ENCODE measurements at places on chromosomes 4 and X.

- no peak for DNase-seq
These were observed 35.8 kb downstream of the CPEB2 start for GRCh38 chr4:15037923-15038541.

GRCh38 chr4:1512738-1513660 lies 106.8 kb upstream of the NKX1-1 start:
- DNase-seq: no peak

DNA sequence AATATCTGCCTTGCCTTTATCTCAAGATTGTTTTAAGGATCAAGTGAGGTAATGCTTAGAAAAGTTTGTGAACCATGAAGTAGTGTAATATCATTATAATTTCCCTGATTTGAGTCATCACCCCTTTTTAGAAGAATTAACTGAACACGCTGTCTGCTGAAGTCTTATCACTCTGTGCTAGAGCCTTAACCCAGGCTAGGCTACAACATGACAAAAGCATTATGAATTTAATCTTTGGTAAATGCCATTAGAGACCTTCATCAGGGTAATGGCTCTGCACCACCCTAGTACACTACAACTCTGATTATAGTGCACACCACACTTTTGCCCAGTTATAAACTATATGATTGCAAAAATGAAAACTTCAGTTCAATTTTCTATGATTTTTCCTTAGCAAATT lies 118.3 kb downstream of the ADGRL3 start:
- no peak for DNase-seq

- no peak for DNase-seq
These were observed 16.7 kb upstream of the AREG start for GRCh38 chr4:74428276-74428675.

DNA sequence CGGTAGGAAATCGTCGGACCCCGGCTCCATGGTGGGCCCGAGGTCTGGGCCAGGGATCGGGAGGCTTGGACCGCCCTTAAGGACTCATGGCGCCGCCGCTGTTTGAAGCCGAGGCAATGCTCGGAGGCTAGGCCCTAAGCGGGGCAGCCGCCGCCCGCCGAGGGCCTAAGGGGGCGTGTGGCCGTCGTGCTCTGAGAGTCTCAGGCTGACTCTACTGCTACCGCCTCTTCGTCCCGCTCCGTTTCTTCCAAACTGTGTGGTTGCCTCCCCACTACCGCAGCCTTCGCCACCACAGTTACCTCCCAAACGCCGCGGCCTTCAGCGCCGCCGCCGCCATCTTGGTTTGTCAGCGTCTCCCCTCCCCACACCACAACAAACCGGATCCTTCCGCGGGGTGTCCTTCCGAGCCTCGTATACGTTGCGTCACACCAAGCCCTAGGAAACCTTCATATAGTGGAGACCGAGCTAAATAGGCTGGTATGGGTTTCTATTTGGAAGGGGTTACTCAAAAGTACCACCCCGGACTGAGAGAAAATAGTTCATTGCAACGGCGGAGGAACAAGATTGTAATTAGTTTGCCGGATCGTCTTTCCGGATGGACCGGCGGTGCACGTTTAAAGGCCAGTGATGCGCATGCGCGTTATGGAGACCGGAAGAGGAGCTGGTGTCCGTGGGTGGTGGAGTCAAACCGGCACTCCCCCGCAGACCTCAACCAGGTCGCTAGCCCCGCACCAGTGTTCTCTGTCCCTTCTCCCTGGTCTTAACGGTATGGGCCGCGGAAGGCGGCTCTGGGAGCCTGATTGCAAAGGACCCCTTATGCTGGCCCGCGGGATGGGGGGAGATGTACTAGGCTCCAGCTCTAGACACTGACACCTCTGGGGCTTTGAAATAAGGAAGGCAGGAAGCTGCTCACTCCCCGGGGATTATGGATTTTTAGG lies at the start of gene KDM5C:
Gene KDM5C (minus strand): TSS at position 348 of the 938 bp plus-strand sequence. CDS start 318 bp downstream, at position 30.
- DNase-seq: peak; percentile 89

GRCh38 chr4:113996599-113997177 lies 17.2 kb upstream of the ARSJ start:
- no peak for DNase-seq

DNA sequence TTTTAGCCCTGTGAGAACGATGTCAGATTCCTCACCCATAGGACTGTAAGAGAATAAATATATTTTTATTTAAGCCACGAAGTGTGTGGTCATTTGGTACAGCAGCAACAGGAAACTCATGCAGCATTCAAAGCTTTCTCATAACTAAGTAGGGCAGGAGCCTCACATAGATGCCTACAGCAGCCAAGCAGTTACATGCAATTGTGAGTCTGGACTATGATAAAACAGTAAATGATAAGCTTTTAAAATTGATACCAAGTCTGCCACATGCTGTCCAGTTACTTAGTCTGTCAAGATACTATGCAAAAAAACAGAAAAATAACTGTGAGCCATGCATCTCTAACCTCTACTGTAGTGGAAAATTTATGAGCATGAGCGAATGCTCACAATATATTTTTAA lies 359.6 kb downstream of the HS3ST1 start:
- DNase-seq: no peak

DNA sequence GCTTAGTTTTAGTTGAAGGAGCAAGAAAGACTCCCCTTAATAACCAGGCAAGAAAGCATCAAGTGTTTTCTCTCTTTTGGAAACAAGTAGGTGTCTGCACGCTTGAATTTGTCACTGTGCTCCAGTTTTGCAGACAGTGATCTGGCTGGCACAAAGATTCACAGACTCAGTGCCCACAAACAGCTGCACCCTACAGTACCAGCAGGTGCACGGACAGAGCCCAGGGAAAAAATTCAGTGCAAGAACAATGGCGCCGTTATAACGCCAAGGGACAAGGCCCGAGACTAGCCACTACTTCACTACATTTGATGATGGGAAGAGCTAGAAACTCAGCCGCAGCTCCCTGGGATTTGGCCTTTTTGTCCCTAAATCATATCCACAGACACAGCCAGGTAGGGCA lies 56.0 kb downstream of the ZNF827 start:
- no peak for DNase-seq

GRCh38 chr4:106291678-106292077 lies 24.3 kb downstream of the TBCK start:
- DNase-seq: no peak

DNA sequence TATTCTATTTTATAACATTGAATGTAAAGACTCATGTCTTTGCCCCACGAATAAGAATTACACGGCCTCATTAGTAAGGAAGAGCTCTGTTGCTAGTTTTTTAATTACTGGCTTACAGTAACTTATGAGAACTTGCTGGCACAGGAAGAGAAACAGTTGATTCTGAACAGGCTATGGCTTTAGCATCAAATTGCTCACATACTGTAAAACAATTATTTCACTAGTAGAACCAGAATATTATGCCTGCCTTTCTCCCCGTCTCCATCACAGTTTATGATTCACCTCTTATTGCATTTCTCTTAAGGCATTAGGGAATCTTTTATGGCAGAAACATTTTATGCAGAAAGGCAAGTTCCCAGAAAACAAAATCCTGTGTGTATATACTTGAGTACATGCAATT lies 126.1 kb downstream of the SPRY1 start:
- DNase-seq: no peak

- no peak for DNase-seq
These were observed 109.0 kb downstream of the ANXA3 start for GRCh38 chr4:78660559-78660958.

DNA sequence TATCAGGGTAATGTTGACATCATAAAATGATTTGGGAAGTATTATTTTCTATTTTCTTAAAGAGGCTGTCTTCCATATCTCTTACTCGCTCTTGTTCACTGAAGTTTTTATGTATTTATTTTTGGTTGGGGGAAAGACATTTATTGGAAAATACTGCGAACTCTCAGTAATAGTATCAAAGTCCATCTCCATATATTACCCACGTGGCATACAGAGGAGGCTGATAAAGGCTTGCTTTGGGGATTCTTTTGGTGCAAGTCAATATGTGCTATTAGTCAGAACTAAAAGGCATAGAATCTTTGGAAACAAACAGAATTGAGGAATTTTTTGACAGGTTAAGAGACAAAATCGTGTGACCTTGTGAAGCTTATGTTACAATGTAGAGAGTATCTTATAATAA lies 101.3 kb downstream of the NYX start:
- no peak for DNase-seq

GRCh38 chr4:19675172-19675811 lies 576.4 kb upstream of the SLIT2 start:
- no peak for DNase-seq

DNA sequence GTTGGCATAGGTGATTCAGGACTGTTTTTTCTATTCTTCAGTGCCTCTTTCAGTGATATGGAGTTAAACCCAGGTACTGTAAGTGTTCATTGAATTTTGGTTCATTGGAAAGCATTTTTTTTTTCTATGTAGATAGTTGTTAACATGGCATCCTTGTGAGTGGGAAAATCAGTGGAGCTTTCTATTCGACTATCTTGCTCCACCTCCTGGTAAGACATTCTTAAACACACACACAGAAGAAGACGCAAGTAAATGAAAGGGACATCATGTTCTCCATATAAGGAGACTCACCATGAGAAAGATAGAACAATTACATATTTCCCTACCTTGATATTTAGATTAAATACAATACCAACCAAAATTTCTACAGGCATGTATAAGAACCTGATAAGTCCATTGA lies 598.5 kb upstream of the SPANXN1 start:
- DNase-seq: no peak

- no peak for DNase-seq
These were observed 11.0 kb upstream of the MAP7D3 start for GRCh38 chrX:136262243-136262642.

DNA sequence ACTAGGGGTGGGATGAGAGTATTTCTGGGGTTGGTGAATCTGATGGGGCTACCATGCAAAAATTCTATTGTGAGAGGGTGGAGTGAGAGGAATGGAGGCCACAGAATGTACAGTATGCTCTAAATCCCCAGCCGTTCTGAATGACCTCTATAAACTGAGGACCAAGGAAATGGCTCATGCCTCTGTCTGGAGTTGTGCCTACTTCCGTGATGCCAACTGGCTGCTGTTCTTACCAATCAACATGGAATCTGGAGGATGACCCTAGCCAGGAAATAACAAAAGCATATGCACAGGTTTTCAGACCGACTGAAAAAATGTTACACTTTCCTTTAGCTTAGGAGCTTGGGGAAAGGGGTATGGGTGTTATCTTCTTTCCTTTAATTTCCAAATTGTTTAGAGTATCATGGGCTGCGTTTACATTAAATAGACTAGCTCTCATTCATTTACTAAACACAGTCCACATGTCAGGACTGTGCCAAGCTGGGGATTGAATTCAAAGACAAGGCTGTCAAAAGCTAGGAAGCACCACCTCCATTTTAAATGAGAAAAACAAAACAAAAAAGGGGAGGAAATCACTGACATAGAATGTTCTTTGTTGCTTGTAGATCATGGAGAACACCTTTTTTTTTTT lies 20.2 kb upstream of the CCKAR start:
- no peak for DNase-seq

DNA sequence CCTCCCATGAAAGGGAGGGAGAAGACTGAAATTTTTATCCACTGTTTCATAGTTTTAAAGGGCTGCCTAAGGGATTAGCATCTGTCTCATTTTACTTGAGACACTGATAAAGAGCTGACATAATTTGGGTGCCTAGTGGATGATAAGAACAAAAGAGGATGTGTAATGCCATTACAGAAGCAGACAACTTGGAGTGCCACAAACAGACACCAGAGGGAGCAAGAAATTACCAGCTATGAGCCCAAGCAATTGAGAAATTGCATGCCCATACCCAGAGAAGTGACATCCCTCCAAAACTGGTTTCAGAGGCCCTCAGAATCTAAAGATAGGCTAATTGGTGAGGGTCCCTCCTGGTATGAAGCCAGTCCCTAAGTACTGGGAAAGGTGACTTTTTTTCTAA lies 38.5 kb upstream of the POU3F4 start:
- no peak for DNase-seq

GRCh38 chr4:4663028-4663427 lies 121.2 kb upstream of the STX18 start:
- no peak for DNase-seq

DNA sequence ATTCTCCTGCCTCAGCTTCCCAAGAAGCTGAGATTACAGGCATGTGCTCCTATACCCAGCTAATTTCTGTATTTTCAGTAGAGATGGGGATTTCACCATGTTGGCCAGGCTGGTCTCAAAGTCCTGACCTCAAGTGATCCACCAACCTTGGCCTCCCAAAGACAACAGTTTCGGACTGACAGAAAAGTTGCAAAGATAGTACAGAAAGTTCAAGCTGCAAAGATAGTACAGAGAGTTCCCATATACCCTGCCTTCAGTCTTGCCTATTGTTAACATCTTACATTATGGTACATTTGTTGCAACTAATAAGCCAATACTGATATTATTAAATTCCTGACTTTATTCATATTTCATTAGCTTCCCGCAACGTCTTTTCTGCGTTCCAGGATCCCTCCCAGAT lies 65.8 kb downstream of the SUPT20HL2 start:
- no peak for DNase-seq

DNA sequence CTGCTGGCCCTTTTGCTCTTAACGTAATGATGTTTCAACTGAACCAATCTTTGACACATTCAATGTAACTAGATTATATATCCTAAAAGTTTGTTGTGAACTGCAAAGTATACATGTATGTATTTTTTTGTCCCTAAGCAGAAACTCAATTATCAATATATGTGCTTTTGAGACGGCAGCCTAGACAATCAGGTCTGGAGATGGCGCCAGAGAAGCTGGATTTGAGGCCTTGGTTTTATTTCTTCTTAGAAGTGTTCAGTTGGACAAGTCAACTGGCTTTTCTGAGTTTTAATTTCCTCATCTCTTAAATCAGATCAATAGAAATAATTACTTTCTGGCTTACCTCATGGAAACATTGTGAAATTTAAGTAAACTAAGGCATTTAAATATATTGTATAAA lies 62.5 kb downstream of the DCAF8L1 start:
- no peak for DNase-seq

DNA sequence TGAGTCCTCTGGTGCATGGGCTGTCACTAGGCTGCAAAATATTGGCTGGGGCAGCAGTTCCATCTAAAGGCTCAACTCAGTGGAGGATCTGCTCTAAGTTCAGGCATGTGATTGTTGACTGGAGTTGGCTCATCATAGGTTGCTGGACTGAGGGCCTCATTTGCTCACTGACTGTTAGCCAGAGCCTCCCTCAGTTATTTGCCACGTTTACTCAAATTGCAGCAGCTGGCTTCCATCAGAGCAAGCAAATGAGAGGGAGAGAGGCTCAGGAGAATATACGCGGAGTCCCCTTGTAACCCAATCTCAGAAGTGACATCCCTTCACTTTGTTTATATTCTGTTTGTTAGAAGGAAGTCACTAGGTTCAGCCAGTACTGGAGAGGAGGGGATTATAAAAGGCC lies 54.1 kb downstream of the BMP3 start:
- no peak for DNase-seq

- no peak for DNase-seq
These were observed 4.2 kb upstream of the NYX start for GRCh38 chrX:41442824-41443550.
